ENCODE measurements at places on chromosomes 7 and 10. TPM values are rescaled to one million over a fixed set of nuclear protein-coding genes. Genes with fewer than 3 reads are reported as not detected.
A peak's percentile ranks its signal among the peaks of the same experiment; 100 is the strongest.

Gene PRRT4
- 0.18 TPM for total RNA-seq

Gene PDZD7
- total RNA-seq = 0.79 TPM

Gene NUTM2E
- 0.63 TPM for total RNA-seq

- no peaks in the 10 kb centered on the region for H3K36me3 ChIP-seq
- no peak overlapping the region for H3K4me3 ChIP-seq
- H3K4me1 ChIP-seq = peaks cover 3% of the 10 kb centered on the region
- peaks cover 7% of the 10 kb centered on the region for H3K27me3 ChIP-seq
Measured at GRCh38 chr7:98418636-98419315, 17.9 kb upstream of the BAIAP2L1 start.

- H3K27ac ChIP-seq = no peak overlapping the region
- DNase-seq = no peak
- no peaks in the 10 kb centered on the region for H3K4me1 ChIP-seq
- no peaks in the 10 kb centered on the region for H3K36me3 ChIP-seq
Measured at GRCh38 chr10:58660575-58661255, 148.0 kb downstream of the BICC1 start.

- H3K4me3 ChIP-seq = peak overlapping the region; percentile 100
- H3K27me3 ChIP-seq = no peaks in the 10 kb centered on the region
- H3K36me3 ChIP-seq = peaks cover 51% of the 10 kb centered on the region
- H3K27ac ChIP-seq = no peak overlapping the region
Measured at GRCh38 chr10:32050177-32050576, 6.0 kb downstream of the KIF5B start.

GRCh38 chr7:74026903-74027682, 880 bp upstream of the ELN start:
- H3K27ac ChIP-seq = peak overlapping the region; percentile 10
- H3K4me3 ChIP-seq = no peak overlapping the region
- DNase-seq = peak; percentile 96
- H3K36me3 ChIP-seq = no peaks in the 10 kb centered on the region

DNA sequence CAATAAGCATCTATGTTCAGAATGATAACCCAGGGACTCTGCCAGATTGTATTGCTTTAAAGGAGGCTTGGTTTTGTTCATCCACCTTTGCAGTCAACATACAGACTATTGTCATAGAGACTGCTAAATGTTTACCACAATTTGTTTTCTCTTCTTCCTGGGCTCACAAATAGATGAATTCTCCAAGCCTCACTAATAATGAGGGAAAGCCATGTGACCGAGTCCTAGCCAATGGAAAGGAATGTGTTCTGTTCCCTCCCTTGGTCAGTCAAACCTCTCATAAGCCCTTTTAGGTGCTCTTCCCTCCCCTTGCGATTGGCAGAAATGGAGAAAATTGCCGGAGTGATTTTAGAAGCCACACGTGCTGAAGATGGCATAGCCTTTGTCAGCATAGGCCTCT, 136.9 kb downstream of the RTKN2 start:
- no peaks in the 10 kb centered on the region for H3K27me3 ChIP-seq
- H3K4me1 ChIP-seq = no peaks in the 10 kb centered on the region
- no peak overlapping the region for H3K4me3 ChIP-seq
- no peak overlapping the region for H3K27ac ChIP-seq

- H3K27ac ChIP-seq = no peak within 1 kb of the TSS
- H3K4me3 ChIP-seq = peak within 1 kb of the TSS; percentile 88
- peak; percentile 96 for DNase-seq
- H3K4me1 ChIP-seq = no peaks in the 10 kb centered on the region
- no peaks in the 10 kb centered on the region for H3K36me3 ChIP-seq
- peaks cover 19% of the 10 kb centered on the region for H3K27me3 ChIP-seq
Measured at GRCh38 chr7:90211391-90212148, at the start of gene STEAP2. Gene STEAP2 (plus strand): TSS chr7:90211740. CDS start chr7:90225083, 13,343 bp downstream.

DNA sequence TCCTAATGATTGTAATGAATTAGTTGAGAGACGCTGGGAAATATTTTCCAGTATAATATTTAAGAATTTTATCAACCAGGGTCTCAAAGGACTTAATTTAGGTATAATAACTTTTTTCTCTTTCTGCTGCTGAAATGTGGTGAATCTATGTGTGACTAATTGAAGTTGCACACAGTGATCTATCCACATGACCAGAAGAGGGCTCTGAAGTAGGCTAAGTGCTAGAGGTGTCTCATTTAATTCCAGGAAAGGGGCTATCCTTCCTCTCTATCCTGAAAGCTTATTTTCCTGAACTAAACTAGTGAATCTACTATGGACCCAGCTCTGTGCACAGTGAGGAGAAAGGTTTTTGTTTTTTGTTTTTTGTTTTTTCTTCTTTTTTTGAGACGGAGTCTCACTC, 294.4 kb upstream of the MYO3A start:
- H3K27me3 ChIP-seq = no peaks in the 10 kb centered on the region
- no peak overlapping the region for H3K27ac ChIP-seq
- DNase-seq = no peak

GRCh38 chr7:151735851-151736402, 141.0 kb downstream of the PRKAG2 start:
- DNase-seq = no peak
- no peaks in the 10 kb centered on the region for H3K36me3 ChIP-seq
- H3K4me3 ChIP-seq = no peak overlapping the region
- peak overlapping the region; percentile 15 for H3K27ac ChIP-seq
- peaks cover 4% of the 10 kb centered on the region for H3K4me1 ChIP-seq
- no peaks in the 10 kb centered on the region for H3K27me3 ChIP-seq

DNA sequence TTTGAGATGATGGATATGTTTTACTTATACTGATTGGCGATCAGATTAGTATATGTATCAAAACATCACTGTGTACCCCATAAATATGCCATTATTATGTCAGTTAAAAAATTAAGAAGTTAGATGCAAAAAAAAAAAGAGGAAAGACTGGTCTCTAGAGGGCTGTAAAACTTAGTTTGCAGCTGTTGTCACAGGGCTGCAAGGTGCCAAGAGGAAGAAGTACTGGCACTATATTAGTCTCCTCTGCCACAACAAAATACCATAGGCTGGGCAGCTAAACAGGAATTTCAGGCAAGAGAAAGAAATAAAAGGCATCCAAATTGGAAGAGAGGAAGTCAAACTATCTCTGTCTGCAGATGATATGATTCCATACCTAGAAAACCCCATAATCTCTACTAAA, 177.8 kb upstream of the PLPP4 start:
- DNase-seq = no peak
- H3K4me3 ChIP-seq = no peak overlapping the region
- no peak overlapping the region for H3K27ac ChIP-seq
- no peaks in the 10 kb centered on the region for H3K36me3 ChIP-seq
- H3K4me1 ChIP-seq = no peaks in the 10 kb centered on the region
- no peaks in the 10 kb centered on the region for H3K27me3 ChIP-seq

DNA sequence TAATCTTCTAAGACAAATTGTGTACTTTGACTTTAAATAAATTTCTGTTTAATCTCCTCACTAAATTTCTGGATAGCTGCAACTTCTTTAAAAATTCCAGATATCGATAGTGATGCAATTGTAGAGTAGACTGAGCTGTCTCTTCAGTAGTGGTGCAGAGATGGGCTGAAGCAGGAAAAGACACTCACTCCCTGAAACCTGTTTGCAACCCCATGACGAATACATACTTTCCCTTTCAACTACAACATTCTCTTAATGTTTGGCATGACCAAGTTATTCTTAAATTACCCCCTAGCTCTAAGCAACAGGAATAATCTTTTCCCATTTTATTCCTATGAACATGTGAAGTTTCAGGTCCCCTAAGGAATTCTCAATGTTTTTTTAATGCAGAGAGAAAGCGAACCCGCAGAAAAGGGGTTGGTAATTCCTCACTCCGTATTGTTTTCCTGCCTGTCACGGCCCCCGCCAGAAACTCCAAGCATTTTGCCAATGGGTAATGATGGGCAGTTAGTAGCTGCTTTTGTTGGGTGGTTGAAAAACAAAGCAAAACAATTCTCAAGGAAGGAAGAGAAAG, 1.3 kb downstream of the THSD7A start:
- no peak overlapping the region for H3K27ac ChIP-seq
- DNase-seq = peak; percentile 41
- H3K27me3 ChIP-seq = peaks cover 70% of the 10 kb centered on the region
- H3K36me3 ChIP-seq = no peaks in the 10 kb centered on the region
- H3K4me3 ChIP-seq = peak overlapping the region; percentile 79

DNA sequence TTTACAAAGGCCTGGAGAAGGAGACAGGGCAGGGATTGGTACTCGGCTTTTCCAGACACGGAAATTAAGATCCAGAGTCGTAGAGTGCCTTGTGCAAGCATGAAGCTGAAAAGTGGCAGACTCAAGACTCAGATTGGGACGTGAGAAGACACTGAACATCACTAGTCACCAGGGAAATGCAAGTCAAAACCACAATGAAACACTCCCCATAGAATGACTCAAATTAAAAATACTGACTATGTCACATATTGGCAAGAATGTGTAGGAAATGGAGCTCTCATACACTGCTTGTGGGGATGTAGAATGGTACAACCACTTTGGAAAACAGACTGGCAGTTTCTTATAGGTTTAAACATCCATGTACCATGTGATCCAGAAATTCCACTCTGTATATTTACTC, 472.0 kb downstream of the RPS24 start:
- no peaks in the 10 kb centered on the region for H3K27me3 ChIP-seq
- H3K4me1 ChIP-seq = no peaks in the 10 kb centered on the region
- no peak overlapping the region for H3K27ac ChIP-seq
- no peak for DNase-seq
- H3K36me3 ChIP-seq = no peaks in the 10 kb centered on the region
- H3K4me3 ChIP-seq = no peak overlapping the region

DNA sequence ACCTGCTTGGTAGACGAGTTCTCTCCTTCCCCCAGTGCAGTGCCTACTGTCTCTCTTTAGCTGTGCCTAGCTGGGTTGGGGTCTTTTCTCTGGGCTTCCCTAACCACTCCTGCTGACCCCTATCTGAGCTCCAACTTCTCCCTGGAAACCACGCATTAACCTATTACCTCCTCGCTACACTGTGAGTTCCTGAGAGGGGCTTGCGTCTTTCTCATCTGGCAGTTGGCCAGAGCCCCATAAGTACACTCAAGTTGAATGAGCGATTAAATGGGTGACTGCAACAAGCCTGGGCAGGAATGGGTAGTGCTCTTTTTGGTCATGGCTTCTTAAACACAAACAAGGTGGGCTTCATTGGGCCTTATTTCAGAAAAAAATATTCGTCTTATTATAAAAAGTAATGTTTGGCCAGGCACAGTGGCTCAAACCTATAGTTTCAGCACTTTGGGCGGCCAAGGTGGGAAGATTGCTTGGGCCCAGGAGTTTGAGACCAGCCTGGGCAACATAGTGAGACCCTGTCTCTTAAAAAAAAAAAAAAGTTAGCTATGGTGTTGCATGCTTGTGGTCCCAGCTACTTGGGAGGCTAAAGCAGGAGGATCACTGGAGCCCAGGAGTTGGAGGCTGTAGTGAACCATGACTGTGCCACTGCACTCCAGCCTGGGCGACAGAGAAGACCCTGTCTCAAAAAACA, 41.4 kb downstream of the SYPL1 start:
- H3K36me3 ChIP-seq = no peaks in the 10 kb centered on the region
- no peak for DNase-seq
- H3K27me3 ChIP-seq = no peaks in the 10 kb centered on the region
- H3K4me3 ChIP-seq = no peak overlapping the region
- H3K4me1 ChIP-seq = peaks cover 3% of the 10 kb centered on the region
- H3K27ac ChIP-seq = no peak overlapping the region
